ENCODE measurements at places on chromosomes 5 and 9.

GRCh38 chr5:115557667-115558387, 13.3 kb upstream of the FEM1C start:
- no peak for DNase-seq

DNA sequence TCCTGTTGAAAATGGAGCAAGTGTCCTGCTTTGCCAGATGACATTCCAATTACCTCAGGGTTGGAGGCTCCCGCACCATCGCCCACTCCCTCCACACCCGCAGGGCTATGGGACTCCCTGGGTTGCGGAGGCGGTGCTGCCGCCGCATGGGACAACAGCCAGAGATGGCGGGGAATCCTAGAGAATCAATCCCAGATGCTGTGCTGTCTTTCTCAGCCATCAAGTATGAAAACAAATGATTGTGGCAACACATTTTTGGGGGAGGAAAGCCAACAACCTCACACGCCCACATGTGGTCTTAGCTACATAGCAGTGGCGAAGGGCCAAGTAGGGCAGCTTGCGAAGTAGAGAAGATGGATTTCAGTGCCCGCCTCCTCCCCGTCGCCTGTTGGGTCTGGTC, 46.7 kb downstream of the IL31RA start:
- no peak for DNase-seq

DNA sequence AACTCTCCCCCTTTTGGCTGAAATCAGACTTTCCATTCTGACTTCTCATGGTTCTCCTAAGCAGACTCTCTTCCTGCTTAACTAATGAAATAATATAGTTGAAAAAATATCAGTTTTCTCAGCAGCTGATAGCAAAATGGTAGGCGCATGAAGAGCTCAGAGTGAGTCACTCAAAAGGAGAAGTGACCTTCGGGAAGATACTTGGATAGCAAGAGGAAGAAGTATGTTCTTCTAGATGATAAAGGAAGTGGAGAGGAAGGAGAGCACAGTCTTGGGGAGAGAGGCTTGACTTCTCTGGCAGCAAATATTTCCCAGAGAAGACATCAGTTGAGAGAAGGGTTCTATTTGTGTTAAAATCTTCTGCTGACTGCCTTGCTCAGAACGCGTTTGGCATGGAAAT, 101.5 kb downstream of the TAF11L14 start:
- DNase-seq, result no peak

DNA sequence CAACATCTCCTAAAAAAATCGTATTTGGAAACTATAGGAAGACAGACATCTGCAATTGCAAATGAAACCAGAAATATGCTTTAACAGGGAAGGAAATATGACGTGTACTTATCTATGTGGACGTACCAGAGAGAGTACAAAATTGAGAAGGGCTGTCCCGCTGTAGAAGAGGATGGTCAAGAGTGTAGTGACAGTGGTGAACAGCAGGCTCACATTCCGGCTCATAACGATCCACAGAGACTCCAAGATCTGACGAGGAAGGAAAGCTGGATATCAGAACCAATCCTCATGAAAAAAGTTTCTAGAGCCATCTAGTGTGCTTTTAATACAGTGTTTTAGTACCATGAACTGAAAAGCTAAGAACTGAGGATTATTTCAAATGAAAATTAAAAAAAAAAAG, 37.1 kb upstream of the CTNNAL1 start:
- no peak for DNase-seq

DNA sequence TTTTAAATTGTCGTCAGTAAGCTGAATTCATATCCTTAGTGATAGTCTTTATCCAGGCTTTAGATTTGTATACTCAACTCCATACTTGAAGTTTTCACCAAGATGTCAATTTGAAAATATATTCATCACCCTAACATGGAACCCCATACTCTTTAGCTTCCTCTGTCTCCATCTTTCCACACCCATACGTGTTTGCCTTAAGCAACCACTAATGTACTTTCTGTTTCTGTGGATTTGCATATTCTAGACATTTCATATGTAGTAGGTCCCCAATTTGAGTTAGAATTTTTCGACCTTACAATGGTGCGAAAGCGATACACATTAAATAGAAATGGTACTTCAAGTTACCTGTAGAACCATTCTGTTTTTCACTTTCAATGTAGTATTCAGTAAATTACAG, 65.2 kb downstream of the NSD1 start:
- no peak for DNase-seq

DNA sequence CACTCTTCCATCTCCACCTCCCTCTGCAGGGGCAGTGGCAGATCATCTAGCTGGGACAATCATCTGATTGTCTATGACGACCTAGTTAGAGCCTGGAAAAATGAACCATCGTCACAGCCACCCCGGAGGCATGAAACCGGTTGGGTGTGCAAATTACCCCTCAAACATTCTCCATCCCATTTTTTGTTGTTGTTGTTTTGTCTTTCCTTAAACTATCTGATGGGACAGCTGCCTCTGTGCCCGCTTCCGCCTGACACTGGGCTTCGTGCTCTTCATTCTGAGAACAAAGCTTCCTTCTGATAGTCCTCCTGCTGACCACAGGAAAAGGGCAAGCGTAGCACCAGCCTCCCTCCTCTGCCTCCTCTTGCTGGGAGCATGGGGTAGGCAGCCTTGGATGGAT, 7.0 kb upstream of the NDST1 start:
- no peak for DNase-seq

GRCh38 chr9:27940535-27940934, 367.3 kb upstream of the C9orf72 start:
- no peak for DNase-seq

DNA sequence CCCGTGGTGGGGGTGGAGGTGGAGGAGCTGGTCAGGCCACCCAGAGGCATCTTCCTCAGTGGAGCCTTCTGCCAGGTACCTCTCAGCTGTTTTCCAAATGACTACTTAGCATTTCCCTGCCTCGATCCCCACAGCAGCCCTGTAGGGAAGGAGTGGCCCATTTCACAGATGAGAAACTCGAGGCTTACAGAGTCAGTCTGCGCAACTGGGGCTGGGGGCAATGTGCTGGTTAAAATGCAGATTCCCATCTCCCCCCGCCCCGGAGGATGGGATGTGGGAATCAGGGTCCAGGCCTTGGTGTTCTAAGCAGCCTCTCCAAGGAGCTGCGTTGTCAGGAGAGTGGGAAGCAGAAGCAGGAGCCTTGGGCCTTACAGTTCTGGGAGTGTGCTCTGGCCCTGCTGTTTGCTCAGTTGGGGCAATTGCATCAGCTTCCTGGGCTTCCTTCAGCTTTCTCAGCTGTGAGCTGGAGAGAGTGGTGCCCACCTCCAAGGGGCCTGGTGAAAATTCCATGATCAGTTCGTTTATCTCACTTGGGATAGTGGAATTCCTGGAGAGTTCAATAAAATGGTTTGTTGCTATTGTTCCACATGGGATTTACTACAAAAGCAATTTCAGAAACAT, 19.4 kb downstream of the ERGIC1 start:
- no peak for DNase-seq

DNA sequence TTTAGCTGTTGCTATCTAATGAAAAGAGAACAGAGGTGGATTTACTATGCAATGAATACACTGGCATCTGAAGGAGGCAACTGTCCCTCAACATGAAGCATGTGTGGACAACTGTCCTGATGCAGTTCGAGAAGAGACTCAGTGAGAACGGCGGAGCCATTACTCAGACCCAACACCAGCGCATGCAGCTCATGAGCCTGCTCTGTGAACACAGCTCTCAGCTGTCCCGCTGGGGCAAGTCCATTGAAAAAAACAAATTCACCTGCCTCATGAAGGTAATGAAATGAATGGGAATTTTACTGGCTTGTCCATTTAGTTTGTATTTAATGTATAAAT, 78.8 kb downstream of the SPTLC1 start:
- DNase-seq, result no peak

DNA sequence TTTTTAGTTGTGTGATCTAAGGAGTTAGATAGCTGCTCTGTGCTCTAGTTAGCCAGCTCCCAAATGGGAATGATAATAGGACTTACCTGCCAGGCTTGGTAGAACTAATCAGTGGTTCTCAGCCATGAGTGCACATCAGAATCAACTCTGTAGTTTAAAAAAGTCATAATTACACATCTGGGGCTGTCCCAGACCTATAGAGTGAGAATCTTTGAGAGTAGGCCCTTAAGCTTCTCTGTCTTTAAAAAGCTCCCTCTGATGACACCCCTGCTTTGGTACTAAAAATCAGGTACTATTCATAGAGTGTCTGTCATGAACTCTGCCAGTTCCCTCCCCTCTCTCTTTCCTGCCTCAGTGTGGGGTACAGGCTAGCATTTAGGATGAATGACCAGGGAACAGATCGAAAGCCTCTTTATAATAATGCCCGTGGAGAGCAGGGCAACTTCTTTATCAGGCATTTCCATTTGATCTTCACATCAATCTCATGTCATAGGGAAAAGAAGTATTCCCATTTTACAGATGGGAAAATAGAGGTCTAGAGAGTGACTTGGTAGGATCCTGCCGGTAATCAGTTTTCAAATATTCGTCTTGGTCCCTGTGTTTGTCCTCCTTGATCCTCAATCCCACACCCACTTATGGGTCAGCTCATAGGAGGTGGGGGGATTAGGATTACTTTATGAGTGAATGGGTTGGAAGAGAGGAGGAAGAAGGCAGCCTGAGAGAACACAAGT, 15.3 kb downstream of the PPARGC1B start:
- no peak for DNase-seq

- DNase-seq, result no peak
These were observed 44.4 kb downstream of the HMGCR start for GRCh38 chr5:75381456-75381855.

DNA sequence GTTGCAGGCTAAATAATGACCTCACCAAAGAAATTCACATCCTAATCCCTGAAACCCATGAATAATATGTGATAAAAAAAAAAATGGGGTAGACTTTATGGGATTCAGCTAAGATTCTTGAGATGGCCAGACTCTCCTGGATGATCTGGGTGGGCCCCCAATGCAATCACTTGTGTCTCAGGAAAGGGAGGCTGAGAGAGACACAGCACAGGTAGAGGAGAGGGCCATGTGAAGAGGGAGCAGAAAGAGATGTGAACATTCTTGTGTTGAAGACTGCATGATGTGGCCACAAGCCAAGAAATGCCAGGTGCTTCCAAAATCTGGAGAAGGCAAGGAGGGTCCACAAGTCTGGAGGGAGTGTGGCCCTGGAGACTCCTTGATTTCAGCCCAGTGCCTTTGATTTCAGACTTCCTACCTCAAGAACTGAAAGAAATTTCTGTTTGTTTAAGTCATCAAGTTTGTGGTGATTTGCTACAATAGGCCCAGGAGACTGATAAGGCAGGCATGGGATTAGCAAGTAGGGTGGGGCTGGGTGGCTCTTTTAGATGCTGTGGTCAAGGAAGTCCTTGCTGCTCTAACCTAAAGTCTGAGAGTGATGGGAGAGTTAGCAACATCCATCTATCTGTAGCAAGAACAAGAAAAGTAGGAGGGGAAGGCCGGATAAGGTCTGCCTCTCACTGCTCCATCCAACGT, 86.6 kb upstream of the FAM120A start:
- no peak for DNase-seq

DNA sequence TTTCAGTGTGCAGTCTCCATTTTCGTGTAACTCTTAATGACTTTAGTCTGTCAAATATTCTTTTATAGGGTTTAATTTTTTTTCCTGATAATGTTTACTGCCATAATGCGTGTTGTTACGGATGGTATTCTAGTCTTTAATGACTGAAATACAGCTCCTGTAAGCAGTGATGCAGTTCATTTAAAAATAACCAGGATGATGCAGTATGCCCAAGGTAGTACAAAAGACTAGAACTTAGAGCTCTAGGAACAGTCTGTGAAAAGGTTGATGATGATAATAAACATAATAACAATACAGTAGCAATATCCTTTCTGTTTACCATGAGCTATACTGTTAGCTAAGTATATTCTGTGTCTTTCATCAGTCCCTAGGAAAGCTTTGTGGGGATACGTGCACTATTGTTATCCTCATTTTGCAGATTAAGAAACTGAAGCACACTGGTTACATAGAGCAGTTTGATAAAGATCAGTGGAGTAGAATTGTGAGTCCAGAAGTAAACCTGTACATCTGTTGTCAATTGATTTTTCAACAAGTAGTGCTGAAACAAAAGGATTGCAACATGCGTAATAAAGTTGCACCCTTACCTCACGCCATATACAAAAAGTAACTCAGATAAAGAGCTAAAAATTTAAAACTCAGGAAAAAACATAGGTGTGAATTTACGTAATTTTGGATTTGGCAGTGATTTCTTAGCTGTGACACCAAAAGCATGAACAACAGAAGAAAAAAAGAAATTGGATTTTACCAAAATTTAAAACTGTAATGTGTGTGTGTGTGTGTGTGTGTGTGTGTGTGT, 64.5 kb downstream of the MTREX start:
- no peak for DNase-seq

GRCh38 chr5:55800924-55801323, 50.2 kb upstream of the IL31RA start:
- DNase-seq, result no peak

- DNase-seq, result no peak
These were observed 45.5 kb upstream of the IL7R start for GRCh38 chr5:35811108-35811741.

- no peak for DNase-seq
These were observed 85.7 kb upstream of the LHFPL2 start for GRCh38 chr5:78734094-78734845.

DNA sequence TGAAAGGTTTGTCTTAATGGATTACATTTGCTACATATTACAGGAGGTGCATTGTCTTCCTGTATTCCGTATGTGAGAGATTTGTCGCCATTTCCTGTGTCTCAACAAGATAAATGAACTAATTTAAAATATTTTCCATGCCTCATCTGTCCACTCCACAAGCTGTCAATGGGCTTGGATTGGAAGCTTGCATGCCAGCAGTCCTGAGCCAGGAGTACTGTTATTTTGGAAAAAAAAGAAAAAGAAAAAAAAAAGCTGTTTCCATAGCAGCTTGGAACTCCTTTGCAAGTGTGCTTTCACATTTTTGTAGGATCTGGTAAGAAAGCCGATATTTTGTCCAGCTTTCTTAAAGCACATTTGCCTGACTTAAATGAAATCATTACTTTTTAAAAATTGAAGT, 330.8 kb downstream of the KDM4C start:
- DNase-seq, result no peak

DNA sequence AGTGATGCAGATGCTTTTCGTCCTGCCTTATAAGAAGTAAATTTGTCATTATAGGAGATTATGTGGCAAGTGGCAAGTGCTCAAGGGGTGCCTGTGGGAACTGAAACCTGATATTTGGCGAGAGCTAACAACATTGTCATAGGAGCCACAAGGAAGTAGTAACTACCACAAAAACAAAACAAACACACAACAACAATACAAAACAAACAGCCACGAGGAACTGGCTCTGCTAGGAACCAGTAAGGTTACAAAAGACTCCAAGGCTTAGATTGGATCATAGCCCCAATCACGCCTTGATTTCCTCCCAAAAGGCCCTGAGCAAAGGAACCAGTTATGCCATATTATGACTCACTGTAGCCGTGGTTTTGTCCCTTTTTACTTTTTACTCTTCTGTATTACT, 1045.2 kb downstream of the CDH12 start:
- no peak for DNase-seq

DNA sequence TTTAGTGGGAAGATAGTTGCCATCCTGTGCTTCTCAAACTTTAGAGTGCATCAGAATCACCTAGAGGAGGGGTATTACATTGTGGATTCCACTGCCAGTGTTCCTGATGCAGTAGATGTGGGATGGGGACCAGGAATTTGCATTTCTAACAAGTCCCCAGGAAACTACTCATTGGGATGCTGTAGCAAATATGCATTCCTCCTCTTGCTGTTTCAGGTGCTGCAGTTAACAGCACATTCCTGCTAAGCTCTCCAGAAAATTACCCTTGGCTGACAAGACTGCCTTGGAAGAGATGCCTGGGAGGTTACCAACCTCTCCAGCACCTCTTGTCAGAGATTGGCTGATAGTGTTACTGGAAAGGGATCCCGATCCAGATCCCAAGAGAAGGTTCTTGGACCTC, 270.5 kb downstream of the OSTF1 start:
- no peak for DNase-seq
